ENCODE measurements at places on chromosomes 13 and 19.

GRCh38 chr13:27168906-27169657 is 2.5 kb downstream of the USP12 start:
- DNase-seq: no peak

DNA sequence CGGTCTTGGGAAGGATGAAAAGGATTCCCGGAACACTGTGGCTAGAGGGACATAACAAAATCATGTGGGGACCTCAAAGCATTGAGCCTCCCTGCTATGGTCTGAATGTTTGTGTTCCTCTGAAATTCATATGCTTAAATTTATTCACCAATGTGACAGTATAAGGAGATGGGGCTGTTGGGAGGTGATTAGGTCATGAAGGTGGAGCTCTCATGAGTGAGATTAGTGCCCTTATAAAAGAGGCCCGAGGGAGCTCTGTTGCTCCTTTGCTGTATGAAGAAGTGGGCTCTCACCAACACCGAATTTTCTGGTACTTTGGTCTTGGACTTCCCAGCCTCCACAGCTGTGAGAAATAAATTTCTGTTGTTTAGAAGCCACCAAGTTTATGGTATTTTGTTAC is 26.1 kb upstream of the DGKH start:
- no peak for DNase-seq

DNA sequence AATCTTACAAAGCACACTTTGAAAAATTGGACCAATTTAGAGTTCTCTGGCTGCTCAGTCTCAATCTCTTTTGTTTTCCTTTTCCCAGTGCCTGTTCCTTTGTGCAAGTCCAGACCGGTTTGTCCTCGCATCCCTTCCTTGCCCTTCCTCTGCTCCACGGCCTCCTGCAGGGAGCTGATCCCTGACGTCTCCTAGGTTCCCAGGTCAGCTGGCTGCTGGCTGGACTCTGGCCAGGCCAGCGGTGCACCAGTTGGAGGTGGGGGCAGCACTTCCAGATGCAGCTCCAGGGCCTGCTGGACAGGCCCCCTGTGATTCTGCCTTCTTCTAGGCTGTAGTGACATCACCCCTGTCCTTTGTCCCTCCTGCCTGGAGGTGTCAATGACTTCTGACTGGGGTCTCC is 44.0 kb upstream of the KPNA3 start:
- DNase-seq: no peak

DNA sequence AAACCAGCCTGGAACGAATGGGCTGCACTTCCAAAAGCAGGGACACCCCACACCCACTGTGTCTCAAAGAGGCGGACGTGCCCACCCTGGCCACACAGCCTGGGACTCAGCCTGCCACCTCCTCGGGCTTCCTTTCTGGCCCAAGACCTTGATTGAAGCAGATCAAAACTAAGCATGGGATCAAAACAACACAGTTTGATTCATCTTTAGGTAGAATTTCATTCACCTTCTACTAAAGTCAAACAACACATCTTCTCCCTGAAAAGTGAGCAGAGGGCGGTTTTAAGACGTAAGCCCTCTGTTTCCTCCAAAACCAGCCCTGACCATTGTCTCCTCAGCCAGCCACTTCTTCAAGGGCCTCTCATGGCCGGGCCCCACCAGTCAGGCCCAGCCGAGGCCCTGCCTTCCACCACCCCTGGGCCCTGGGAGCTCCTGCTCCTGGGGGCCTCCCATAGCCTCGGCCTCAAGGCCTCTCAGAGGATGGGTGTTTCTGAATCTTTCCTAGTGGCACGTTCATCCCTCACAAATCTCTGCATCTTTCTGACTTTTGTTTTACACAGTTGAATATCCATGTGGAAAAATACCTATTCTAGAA is 6.3 kb upstream of the F10 start:
- DNase-seq: no peak

DNA sequence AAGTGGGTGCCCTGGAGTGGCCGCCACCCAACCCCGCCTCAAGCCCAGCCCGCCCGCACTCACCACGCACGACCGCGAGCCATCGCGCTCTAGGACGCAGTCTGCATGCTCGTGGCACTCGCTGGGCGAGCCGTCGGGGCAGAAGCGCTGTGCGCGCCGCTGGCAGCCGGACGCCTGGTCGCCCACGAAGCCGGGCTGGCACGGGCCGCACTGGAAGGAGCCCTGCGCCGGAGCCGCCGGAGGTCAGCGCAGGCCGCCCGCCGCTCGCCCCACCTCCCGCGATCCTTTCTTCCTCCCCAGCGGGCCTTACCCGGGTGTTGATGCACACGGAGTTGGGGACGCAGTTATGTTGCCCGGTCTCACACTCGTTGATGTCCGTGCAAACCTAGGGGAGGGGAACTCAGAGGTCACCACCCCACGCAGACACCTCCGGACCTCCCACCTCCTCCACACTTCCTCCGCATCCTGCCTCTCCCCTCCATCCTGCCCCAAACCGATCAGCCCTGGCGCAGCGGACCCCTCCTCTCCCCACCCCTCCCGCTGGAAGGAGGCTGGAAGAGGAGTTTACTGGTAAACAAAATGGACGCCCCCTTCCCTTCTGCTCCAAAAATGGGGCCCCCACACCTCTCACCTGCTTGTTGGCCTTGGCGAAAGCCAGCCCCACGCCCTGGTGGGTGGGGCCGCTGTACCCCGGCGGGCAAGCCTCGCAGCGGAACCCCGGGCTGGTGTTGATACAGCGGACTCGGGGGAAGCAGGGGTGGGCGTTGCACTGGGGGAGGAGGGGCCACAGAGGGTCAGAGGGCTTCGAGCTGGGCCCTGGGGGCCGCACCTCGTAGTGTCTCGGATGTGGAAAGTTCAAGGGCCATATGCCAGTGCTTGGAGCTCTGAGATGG is 2.3 kb downstream of the COMP start:
- no peak for DNase-seq

GRCh38 chr13:74015137-74015536 is 119.1 kb downstream of the KLF12 start:
- DNase-seq: no peak

GRCh38 chr19:574658-575526 is 2.5 kb downstream of the BSG start:
- DNase-seq: no peak

DNA sequence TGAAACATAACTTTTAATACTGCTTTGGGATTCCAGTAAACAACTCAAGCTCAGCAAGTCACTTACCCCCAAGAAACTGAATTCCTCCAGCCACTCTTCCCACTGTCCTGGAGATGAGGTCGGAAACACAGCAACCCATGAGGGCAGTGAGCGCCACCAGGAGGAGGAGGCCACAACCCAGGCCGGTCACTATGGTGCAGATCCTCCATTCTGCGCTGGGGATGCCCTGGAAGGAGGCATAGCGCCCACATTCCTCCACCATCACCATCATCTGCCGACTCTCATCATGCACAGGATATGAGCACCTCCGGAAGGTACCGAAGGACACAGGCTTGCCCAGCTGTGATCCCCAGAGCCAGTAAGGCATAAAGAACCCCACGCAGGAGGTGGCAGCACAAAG is 2.2 kb downstream of the LHFPL6 start:
- DNase-seq: no peak

- DNase-seq: no peak
Measured at GRCh38 chr13:66375756-66376155, 854.4 kb downstream of the PCDH9 start.

DNA sequence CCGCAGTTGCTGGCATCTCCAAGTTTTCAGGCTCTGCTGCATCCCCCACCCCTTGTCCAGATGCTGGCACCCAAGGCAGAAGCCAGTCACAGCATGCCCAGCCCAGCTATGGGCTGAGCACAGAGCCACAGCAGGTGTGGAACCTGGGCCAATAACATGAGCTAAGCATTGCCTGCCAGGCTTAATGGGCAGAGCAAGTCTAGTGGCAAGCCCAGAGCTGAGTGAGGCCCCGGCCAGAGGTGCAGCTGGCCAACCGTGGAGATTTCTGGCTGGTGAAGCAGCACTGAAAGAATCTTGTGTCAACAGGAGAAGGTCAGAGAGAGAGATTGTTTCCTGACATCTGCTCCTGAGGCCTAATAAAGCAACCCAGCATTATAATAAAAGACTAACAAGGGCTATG is 111.0 kb downstream of the B3GLCT start:
- DNase-seq: no peak

DNA sequence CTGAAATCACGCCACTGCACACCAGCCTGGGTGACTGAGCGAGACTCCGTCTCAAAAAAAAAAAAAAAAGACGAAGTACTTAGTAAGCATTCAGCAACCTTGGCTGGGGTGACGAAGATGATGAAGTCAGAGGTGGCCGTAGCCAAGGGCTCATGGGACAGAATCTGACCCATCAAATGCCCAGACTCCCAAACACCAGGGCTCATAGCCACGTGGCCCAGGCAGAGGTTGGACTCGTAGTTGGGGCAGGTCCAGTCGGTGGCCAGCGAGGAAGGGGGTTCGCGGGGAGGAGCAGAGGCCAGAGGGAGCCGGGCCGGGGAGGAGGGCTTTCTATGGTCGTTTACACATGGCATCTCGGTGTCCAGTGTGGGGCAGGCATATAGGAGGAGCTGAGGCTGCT is 52.1 kb upstream of the EHD2 start:
- DNase-seq: no peak

DNA sequence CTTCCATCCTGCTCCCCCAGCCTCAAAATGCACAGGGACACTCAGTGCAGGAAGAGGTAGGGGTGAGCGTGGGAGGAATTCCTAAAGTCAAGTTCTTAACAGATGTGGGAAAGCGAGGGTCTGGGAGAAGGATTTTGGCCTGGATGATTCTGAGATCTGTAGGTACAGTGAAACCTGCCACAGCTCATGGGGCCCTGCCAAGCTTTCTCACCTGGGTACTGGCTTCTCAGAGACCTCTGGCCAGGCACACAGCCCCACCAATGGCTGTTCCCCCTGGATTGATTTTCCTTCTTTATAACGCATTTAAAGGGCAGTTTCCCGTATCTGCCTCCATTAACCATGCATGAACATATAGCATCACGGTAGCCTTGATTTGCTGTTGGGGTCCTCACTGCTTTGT is 47.0 kb upstream of the GSX1 start:
- DNase-seq: no peak

DNA sequence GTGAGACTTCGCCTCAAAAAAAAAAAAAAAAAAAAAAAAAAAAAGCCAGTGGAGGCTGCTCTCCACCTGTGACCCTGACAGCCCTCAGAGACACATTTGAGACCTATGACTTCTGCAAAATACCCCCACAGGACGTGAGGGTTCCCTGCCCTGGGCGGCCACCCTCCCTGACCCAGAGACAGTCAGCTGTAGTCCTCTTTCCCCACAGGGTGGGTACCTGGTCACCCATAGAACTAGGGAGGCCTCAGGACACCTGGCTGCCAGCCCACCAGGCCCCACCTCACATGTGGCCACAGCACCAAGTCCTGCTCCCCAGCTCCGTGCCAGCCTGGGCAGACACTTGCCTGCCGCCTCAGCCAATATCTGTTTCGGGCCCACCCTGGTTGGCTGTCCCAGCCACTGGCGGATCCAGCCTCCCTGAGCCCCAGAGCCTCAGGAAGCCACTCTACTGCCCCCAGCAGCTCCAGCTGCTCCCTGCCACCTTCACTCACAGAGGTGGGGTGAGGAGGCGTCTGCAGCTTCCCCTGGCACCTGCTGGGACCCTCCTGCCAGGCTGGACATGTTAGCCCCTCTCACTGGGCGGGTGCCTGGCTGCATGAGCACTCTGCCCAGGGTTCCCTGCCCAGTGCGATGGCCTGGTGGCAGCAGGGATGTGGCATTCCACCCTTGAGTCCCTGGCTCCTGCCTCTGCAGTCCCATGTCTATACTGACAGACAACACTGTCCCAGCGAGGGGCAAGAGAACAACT is 6.9 kb downstream of the MKNK2 start:
- no peak for DNase-seq

DNA sequence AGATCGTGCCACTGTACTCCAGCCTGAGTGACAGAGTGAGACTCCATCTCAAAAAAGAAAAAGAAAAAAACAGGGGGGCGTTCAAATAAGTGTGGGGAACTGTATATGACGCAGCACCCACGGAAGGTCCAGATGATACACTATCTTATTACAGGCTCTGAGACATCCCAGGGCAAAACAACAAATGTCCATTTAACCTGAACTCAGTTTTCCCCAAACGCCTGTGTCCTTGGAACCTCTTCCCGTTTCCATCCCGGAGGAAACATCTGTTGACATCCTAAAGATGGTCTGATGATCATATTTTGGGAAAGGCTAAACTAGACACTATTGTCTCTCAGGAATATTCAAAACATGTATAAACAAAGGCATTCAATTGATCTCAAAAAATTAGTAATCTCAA is 72.4 kb downstream of the COL4A1 start:
- no peak for DNase-seq

DNA sequence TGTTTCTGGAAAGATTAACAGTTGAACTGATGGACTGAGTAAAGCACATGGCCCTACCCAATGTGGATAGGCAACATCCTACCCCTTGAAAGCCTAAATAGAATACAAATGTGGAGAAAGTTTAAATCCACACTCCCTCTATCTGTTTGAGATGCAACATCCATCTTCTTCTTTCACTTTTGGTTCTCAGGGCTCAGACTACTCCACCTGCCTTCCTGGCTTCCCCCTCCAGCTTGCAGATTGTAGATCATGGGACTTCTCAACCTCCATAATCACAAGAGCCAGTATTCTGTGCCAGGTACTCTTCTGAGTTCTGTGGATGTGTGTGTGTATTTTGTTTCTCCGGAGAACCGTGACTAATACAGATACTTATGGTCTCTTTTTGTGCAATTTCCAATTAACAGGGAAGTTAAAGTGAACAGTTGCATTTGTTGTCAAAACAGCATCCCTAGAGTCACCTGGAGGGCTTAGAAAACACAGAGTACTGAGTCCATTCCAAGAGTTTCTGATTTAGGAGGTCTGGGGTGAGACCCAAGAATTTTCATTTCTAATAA is 590.3 kb upstream of the MIR17HG start:
- DNase-seq: no peak

DNA sequence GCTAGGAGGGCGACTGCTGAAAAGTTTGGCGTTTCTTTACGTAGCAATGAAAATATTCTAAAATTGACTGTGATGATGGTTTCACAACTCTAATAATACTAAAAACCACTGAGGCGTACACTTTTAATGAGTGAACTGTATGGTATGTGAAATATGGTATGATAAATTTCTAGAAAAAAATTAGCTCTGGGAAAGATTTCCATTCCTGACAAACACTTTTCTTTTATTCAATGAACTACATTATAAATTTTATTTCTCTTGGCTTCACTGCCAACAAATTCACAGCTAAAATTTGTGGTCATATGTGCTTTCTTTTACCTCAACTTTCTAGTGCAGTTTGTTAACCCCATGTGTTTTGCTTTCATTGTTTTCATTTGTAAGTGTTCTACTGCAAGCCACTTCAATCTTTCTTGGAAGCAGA is 11.1 kb downstream of the ZC3H13 start:
- no peak for DNase-seq

GRCh38 chr19:11538232-11539036 is at the start of gene CNN1:
TSS of gene CNN1 (plus strand) at chr19:11538851. CDS start at chr19:11538928, 77 bp downstream.
- no peak for DNase-seq
